ENCODE measurements at places on chromosomes 2 and 18. TPM values are rescaled to one million over a fixed set of nuclear protein-coding genes. Genes with fewer than 3 reads are reported as not detected.

Gene ANKRD23
- total RNA-seq = 12.5 TPM

Gene NGEF
- 1.7 TPM for total RNA-seq

Gene CCDC178
- total RNA-seq = 2.9 TPM

Gene SATB2
- total RNA-seq = 9.1 TPM

Gene LRP1B
- total RNA-seq = 2.1 TPM

Gene PLGLB1
- total RNA-seq = 6.9 TPM

Gene BCL11A
- 11.0 TPM for total RNA-seq

Gene GBX2
- total RNA-seq = 0.35 TPM

Gene SOX11
- 14.9 TPM for total RNA-seq

Gene SMYD1
- 30.2 TPM for total RNA-seq

Gene MEP1B
- total RNA-seq = not detected

Gene XIRP2
- 16.2 TPM for total RNA-seq

Gene CCDC141
- 8.2 TPM for total RNA-seq

Gene SERPINB12
- not detected for total RNA-seq

Gene GNLY
- total RNA-seq = not detected

Gene LDLRAD4
- total RNA-seq = 43.7 TPM

Gene CNGA3
- total RNA-seq = not detected

Gene CNTNAP5
- total RNA-seq = 0.58 TPM

Gene GRP
- 2.3 TPM for total RNA-seq

Gene CAPN14
- total RNA-seq = 0.12 TPM

Gene BOLL
- total RNA-seq = 0.23 TPM

Gene PDCD1
- total RNA-seq = 0.58 TPM

Gene ADD2
- 6.1 TPM for total RNA-seq

Gene TMEM200C
- total RNA-seq = 2.9 TPM

Gene SPP2
- total RNA-seq = not detected

Gene TRAF3IP1
- total RNA-seq = 18.3 TPM

Gene ERICH2
- not detected for total RNA-seq

Gene GPR39
- total RNA-seq = 4.3 TPM

Gene ALKAL2
- 2.7 TPM for total RNA-seq

Gene PHOSPHO2
- 10.0 TPM for total RNA-seq

Gene COL3A1
- total RNA-seq = 1,756 TPM

Gene GAD1
- total RNA-seq = 2.0 TPM

Gene TMEM127
- total RNA-seq = 30.4 TPM

Gene POU3F3
- total RNA-seq = 71.6 TPM

Gene KANSL3
- total RNA-seq = 63.8 TPM

Gene TMEM163
- total RNA-seq = 0.64 TPM

Gene SERPINB3
- not detected for total RNA-seq

Gene SEPTIN10
- total RNA-seq = 58.6 TPM

Gene OSR1
- 7.8 TPM for total RNA-seq

Gene BMP10
- total RNA-seq = not detected

Gene LINC00305
- total RNA-seq = 0.64 TPM

Gene MYL12B
- total RNA-seq = 292 TPM

Gene PNKD
- total RNA-seq = 64.0 TPM

Gene UGT1A1
- 0.18 TPM for total RNA-seq

Gene STAT1
- total RNA-seq = 81.1 TPM

Gene LHCGR
- total RNA-seq = 1.3 TPM

Gene LBX2
- 1.1 TPM for total RNA-seq
